GM03348 (cell line): ENCODE measurements at places on chromosomes 6 and 20.

DNA sequence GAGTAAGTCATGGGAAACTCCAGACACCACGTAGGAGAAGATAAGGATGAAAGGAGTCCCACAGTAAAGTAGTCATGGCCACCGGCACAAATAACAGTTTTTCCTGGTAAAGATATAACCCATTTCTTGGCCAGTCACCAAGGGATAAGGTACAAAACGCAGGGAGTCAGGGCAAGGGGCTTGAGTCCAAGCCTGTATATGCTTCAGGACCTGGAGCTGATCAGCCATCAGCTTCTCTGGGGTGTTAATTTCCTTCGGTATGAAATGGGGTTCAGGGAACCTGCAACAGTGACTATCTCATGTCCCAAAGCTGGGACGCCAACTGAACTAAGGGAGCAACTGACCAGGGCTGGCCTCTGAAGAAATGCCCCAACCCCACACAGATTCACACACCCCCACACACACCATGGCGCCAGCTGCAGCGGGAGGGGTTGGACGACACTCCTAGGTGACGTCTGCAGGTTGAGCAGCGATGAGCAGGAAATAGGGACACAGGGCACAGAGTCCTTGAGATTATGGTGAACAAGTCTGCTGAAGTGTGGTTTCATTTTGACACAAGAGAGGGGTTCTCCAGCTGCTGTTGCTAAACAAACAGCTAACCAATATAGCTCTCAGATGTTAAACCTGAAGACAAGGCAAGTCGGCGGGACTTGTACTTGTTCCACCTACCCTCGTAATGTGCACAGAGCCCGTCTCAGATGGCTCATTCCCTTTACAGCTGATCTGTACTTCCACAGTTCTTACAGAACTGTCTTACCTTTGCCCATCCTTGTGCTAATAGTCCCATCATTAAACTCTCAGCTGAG lies 7.4 kb upstream of the ADTRP start:
- no peak for DNase-seq

GRCh38 chr6:70956451-70957283 lies at the start of gene B3GAT2:
TSS of gene B3GAT2 (minus strand) at chr6:70957060. CDS start at chr6:70956429, 631 bp downstream.
- peak; percentile 51 for DNase-seq

DNA sequence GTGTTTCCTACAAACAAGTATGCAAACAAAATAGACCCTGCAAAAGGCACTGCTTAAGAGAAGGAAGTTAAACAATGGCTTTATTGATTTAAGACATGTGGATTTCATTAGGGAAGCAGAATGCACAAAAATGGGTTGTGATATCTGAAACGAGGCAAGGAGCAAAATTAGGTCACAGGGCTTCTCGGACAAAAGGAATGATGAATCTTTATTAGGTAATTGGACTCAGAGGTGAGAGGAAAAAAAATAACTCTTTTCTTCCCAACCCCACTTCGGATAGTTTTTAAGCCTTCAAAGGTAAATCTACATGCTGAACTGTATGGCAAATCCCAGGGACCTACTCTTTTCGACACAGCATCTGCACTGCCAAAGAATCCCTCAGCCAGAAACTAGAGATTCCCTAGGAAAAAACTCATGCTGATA lies 183.0 kb upstream of the TAB2 start:
- no peak for DNase-seq

DNA sequence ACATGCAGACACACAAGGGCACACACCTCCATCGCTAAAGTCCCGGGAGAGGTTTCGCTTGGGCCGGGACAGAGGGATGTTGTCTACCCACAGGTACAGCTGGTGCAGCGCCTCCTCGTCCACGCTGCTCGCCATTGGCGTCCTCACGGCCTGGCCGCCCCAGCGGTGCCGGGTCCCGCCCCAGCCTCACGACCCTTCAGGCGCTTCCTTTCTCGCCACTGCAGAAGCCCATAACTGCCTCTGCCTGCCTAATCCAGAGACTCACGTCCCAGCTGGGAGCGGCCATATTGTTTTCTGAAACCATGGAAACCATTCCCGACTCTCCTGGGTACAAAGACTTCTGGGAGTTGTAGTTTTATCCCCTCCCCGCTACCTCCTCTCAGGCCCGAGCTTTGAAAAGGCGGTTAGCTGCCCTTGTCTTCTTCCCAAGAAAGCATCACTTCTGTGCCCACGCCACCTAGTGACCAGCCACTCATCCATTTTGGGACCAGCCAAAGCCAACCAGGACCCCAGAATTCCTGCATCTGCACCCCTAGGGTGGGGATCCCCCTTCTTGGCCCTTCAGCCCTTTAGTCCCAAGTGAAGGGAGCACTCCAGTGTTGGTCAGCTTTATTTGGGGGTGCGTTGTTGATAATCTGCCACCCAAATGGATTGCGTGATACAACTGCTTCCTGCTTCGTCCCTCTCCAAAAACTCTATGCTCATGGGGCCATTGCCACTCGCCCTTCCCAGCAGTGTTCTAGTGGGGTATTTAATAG lies at the start of gene SPEF1:
Gene SPEF1 (minus strand): TSS at position 296 of the 758 bp plus-strand sequence. CDS start 161 bp downstream, at position 135.
- DNase-seq = peak; percentile 94

DNA sequence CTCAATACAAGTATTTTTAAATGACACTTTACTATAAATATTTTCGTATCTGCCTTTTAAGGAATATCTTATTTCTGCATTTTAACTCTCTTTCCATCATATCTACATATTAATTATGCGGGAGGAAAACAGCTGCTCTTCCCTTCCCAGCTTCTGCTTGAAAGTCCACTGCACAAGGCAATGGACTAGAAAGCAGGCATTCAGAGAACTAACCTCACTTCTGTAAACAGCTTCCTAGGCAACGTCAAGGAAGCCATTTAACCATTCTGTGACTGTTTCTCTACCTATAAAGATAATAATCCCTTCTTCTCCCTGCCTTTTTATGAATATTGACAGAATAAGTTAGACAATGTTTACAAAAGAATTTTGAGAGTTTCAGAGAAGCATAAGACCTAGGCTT lies 319.4 kb downstream of the BTBD9 start:
- DNase-seq = no peak

GRCh38 chr20:19935842-19936241 lies 81.3 kb upstream of the NAA20 start:
- DNase-seq = no peak

DNA sequence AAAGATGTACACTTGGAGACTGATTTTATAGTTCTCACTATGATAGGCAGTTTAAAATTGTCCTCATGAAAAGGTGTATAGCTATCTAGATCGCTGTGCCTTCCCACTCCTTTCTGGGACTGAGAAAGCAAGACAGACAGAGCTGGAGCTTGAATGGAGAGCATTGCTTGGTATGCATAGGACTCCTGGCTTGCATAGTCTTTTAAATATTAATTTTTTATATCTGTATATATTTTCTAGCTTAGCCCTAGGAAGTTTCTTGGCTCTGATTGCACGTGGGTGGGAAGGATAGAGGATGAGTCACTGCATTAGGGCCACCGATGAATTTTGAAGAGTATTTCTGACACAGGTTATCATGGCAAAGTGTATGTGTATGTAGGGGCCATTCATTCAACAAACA lies 150.0 kb upstream of the SPACA1 start:
- peak; percentile 24 for DNase-seq
